ENCODE measurements at places on chromosomes 3 and 15.

DNA sequence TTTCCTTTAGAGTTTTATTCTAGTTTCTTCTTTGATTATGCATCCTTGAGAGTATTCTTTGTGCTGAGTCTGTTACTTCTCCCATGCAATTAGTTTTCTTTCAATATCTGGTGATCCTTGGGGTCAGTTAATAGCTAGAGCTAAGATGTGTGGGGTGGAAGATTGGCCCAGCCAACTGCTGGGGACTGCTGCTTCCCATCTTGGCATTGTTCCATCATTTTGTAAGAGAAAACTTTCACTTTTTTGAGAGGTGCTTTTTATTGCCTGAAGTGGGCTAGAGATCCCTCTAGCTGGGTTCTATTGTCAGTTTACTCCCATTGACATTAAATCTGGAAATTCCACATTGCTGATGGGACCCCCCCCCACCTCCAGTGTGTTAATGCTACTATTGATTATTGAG, 15.4 kb downstream of the BCL2L10 start:
- DNase-seq: no peak

- DNase-seq: no peak
These were observed 19.9 kb upstream of the ABHD2 start for GRCh38 chr15:89068325-89068784.

DNA sequence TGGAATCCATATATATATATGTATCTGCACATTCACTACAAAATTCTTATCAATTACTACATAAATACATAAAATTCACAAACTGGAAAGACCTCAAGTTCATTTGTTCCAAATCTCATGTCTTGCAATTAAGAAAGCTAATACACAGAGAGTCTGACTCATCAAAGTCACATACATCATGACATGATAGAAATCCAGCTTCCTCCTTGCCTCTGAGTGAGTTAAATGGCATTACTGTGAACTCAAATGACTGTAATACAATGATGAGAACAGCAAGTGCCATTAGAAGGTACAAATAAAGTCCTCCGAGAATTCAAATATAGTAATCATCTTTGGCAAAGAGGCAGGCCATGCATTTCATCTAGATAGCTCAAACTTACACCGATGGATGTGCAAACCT, 55.1 kb upstream of the AGTR1 start:
- no peak for DNase-seq

GRCh38 chr15:47744496-47744895, 27.2 kb downstream of the SEMA6D start:
- DNase-seq: no peak

DNA sequence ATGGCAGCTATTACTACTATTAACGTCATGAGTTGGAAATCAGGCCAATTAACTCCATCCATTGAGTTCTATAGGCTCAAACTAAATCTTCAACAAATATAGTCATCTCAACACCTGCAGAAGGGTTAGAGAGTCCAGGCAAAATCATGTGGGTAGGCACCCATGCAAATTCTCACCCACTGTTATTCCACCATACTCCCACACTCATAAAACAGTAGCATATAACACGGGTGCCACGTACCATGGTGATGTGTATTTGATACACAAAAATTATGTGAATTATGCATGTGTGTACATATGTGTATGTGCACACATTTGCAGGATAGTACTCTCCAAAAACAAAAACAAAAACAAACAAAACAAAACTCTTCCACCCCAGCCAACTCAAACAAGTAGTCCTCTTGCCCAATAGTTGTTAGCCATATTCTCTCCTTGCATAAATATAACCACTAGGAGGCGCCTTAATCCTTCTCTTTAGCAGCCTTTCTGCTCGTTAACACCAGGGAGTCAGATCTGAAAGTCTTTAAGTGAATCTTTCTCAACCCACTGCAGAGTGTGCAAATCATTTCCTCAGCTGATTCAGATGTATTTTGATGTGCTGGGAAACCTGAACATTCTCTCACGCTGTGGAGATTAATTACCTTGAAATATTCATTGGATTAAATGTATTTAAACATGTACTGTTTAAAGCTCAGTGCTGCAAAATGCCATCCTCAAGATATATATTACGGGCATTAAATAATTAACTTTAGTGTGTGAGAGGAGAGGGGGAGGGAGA, 38.0 kb upstream of the COPB2 start:
- DNase-seq: peak; percentile 28

GRCh38 chr15:33091983-33092693, 102.4 kb downstream of the FMN1 start:
- no peak for DNase-seq

DNA sequence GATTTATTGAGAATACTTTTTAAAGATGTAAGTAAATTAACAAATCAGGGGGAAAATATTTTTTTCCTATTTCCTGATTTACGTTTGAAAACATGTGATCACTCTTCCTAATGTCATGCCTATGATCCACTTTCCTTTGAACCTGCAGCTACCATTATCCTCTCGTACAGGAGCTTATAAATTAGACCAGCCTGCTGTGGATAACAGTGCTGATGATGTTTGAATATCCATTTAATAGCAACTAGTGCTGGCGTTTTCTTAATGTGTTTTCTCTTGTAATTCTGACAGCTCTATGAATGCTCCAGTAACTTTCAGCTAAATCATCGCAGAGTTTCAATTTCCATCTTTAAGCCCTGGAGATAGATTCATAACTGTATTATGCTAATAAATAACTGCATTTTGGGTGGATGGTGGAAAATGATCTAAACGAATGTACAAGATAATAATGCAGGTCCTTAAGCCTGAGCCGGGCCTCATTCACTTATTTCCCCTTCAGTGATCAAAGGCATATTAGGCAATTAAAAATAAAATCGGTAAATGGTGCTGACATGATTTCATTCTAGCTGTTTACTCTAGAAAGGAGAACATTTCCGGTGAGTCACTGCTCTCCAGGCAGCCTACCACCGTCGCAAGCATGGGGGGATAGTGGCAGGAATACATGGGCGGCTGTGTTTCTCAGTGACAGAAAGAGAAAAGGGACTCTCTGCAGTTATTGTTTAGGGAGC, 58.5 kb upstream of the SLC24A5 start:
- no peak for DNase-seq

DNA sequence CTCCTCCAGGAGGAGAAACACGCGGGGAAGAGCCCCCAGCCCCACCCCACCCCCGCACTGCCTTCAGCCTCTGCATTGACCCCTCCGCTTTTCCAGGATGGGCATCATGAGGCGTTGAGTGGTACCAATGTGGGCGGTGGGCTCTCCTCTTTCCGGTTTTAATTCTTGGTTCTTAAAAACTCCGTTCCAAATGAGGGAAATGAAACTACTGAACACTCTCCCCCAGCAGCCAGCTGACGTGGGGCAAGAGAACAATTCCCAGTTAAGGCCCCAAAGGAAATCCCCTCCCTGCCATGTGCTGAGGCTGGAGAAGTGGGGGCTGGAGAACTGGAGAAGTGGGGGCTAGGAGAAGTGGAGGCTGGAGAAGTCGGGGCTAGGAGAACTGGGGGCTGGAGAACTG, 5.3 kb upstream of the NRROS start:
- peak; percentile 70 for DNase-seq

DNA sequence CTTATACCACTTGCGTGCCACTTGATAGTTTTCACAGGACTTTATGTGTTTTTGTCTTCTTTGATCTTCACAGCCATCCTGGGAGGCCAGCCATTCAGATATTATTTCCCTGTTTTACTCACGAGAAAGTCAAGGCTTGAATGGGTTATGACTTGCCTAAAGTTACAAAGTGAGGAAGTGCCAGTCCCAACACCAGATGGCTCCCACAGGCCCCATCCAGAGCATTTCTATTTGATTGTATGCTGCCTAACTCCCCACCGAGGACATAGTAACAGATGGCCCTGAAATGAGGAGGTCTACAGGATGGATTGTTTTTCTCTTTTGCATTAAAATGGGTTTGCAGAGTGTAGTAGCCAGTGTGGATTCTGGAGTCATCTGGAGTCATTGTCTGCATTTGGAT, 74.5 kb downstream of the SPTSSB start:
- DNase-seq: no peak

- no peak for DNase-seq
These were observed 67.7 kb downstream of the VPS13C start for GRCh38 chr15:61992518-61992917.

DNA sequence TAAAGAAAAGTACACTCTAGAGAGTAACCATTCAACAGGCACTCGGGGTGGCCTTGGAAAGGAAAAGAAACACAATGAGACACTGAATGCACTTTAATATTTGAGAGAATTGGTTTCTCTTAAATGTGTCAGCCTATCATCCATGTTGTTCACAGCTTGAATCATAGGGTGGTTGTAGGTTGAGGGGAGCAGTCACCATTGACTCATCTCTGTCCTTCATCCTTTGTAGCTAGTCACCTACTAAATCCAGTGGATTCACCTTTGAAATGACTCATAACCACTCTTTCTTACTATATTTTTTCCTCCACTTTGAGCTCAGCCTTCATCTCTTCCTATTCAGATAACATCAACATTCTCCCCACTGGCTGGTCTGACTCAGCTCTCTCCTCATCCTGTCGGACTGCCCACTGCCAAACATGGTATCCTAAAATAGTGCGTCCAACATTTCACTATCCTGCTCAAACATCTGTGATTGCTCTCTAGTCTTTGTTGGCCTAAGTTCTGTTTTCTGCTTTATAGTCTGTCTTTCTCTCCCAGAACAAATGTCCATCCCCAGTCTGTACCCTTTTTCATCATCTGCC, 182.7 kb upstream of the GADL1 start:
- no peak for DNase-seq

DNA sequence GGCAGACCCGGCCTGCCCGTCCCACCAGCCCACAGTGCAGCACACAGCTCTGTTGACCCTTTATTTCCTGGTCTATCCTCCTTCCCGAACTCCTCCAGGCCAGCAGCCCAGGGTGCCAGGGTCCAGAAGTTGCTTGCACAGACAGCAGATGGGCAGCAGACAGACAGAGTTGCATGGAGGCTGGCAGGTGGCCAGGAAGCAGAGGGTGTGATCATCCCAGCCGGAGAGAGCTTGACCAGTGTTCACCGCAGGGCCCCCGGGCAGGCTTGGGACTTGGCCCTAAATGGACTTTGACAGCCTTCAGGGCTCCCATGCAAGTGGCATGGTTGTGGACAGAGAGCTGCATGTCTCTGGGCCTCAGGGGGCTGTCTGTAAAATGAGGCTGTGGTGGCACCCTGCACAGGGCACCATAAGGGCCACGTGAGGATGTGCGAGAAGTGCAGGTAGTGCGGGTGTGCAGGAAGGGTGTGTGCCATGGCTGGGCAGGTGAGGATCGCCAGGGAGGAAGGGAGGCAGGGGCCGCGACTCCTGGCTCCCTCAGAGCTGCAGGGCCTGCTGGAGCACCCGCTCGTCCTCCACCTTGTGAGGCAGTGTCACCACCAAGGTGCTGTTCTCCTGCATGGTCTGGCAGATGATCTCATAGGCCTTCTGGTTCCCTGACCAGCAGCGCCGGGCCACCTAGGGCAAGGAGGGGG, 6.3 kb upstream of the ZXDC start:
- DNase-seq: no peak

DNA sequence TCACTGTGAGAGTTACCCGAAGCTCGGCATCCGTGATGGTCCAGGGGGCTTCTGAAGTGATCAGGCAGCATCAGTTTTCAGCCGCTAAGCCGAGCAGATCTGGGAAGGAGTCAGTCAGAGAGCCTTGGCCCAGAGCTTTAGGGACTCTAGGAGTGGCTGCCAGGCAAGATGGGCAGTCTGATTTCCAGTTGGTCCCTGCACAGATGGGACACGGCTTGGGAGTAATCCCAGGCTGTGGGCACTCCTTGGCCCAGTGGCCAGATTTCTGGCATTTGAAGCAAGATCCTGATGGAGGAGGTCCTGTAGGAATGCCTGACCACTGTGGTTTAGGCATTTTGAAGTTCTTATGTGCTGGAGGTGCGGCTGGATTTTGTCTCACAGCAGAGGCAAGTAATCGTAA, 10.5 kb upstream of the IP6K2 start:
- DNase-seq: no peak

GRCh38 chr3:8712045-8712907, 21.3 kb upstream of the CAV3 start:
- DNase-seq: no peak

GRCh38 chr3:60935709-60936108, 315.5 kb downstream of the FHIT start:
- no peak for DNase-seq

DNA sequence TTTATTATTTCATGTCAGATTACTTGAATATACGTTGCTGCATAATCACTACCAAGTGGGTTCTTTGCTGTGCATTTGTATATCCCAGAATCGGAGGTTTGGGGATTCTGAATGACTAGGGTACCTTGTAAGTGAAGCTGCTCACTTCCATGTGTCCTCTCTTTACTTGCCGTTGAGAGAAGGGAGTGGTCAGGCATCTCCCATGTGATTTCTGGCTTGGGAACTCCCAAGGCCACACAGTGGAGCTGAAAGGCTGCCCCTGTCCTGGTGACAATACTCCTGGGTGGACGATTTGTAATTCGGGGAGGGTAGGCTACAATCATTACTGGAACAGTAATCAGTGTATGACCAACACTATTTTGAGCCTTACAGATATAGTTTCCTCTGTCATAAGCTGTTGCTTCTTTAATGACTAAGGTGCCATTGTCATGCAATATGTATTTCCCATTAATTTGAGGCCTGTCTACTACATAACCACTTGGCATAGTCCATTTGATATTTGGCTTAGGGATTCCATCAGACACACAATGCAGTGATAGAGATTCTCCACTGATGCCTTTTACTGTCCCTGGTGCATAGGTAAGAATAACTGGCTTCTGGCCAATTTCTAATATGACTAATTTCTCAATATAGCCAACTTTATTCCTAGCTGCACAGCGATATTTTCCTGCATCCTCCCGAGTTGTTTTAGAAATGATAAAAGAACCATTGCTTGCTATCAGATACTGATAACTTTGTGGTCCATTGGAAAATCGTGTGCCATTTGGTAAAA, 24.0 kb downstream of the IGSF10 start:
- no peak for DNase-seq

DNA sequence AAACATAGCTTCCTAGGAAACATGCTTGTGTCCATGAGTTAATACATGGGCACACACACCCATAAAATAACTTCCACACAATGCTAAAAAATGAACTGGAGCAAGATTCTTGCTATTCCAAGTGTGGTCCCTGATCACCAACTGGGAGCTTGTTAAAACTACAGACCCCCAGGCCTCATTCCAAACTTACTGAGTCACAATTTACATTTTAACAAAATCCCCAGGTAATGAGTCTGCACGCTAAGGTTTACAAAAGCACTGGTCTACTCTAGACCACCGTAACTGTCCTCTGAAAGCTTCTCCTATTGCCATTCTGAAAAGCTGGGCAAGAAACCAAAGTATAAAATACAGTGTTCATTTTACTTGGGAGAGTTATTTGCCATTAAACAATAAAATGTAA, 45.4 kb downstream of the IGF2BP2 start:
- DNase-seq: no peak

- no peak for DNase-seq
These were observed 64.2 kb downstream of the WWTR1 start for GRCh38 chr3:149593418-149594160.

- no peak for DNase-seq
These were observed 150.1 kb downstream of the MEX3B start for GRCh38 chr15:81895723-81896122.

- DNase-seq: no peak
These were observed 141.0 kb upstream of the ARHGEF26 start for GRCh38 chr3:153980252-153980590.
